ENCODE measurements at places on chromosomes 16 and 17. TPM values are rescaled to one million over a fixed set of nuclear protein-coding genes. Genes with fewer than 3 reads are reported as not detected.

DNA sequence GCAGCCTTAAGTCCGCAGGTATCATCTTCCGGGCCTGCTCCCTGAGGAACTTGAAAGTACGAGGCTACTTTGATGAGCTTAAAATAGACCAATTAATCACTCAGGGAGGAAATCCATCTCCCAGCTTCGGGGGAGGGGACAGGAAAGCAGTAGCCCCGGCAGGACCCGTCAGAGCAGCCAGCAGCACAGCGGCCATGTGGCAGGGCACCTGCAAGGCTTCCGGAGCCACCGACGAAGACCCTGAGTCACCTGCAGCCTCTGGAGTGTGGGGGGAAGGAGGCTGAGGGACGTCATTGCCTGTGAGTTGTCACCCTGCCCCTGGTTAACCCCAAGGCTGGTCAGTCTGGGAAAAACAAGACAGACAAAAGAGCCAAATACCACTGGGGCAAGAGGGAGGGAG, 4.4 kb upstream of the CYB561 start:
- DNase-seq, result peak; percentile 1

Gene NKD1
- polyA plus RNA-seq, result 5.3 TPM

Gene ITGAX
- 1.9 TPM for polyA plus RNA-seq

GRCh38 chr16:70747703-70748631, 53.0 kb downstream of the VAC14 start:
- no peak for DNase-seq

DNA sequence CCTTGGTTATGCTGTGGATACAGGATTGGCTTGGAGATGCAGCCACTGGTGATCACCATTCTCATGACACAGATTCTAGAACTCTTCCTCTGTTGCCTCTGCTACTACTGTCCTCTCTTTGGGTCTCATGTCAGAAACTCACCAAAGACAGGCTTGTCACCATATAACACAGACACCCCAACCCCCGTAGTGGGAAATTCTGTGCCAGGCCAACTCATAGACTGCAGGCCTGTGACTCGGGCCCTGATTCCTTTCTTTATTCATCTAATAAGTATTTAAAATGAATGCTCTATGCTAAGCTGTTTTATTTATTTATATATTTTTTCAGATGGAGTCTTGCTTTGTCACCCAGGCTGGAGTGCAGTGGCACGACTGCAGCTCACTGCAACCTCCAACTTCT, 9.5 kb downstream of the CYB5D2 start:
- DNase-seq, result no peak

DNA sequence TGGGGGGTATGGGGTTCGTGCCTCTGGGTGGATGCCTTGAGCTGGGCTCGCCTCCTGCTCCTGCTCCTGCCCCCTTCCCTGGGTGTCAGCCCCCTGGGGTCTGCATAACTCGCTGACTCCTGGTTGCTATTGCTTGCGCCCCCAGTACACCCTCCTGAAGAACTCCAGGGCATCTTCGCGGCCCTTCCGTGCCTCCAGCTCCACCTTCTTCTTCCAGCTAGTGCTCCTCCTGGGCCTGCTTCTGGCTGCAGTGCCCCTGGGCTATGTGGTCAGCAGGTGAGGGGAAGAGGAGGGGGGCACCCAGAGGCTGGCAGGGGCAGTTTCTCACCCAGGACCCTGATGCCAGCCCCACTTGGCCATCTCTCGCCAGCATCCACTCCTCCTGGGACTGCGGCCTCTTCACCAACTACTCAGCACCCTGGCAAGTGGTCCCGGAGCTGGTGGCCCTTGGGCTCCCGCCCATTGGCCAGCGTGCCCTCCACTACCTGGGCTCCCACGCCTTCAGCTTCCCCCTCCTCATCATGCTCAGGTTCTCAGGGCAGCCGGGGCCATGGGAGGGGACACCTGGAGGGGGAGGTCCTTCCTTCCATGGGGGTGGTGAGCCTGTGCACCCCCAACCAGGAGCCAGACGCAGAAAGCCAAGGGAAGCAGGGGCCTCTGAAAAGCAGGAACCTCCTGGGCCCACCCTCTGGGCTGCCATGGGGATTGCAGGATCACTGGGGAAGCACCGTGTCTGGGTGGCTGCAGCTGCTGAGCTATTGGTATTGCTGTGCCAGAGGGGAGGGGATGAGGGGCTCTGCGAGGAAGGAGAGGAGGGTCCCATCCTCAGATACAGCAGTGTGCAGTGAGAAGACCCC, 7.8 kb upstream of the C17orf99 start:
- DNase-seq, result no peak

DNA sequence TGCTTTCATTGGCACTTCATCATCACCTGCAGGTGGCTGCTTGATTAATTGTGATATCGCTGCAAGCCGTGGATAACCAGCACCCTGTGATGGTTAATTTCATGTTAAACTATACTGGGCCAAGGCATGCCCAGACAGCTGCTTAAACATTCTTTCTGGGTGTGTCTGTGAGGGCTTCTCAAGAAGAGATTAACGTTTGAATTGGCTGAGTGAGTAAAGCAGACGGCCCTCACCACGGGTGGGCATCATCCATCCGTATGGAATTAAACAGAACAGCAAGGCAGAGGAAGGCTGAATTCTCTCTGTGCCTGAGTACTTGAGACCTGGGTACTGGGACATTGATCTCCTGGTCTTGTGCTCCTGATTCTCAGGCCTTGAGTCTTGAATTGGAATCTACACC, 7.1 kb upstream of the ZNF213 start:
- no peak for DNase-seq

DNA sequence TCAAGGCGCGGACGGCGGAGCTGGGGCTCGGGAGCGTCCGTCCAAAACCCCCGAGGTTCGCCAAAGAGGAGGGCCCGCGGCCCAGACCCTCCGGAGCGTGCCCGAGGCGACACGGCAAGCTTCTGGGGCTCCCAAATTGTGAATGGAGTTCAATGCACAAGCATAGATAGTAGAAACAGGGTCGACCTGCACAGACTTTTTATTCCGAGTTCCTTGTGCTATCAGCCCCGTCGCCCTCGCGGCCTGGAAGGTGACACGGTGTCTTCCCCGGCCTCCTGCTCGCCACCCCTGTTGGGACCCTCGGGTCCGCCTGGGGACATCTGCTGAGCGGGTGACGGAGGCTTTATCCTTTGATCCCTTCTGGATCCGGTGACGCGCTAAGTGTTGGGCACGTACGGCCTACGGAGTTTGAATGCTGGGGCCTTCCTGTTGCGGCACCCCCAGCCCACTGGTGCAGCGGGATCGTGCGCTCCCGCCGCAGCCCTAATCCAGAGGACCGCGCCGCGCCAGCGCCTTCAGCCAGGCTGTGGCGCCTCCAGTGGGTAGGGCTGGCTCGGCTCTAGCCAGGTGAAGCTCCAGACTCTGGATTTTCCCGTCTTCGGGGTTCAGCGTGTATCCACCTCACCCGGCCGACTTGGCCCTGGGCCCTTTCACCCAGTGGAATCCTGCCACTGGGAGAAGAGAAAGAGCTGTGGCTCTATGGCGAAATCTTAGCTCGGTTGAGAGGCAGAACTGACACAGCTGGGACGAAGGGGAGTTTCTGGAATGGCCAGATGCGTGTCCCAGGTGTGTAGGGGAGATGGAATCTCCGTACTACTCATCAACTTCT, 17.0 kb upstream of the NTN1 start:
- no peak for DNase-seq

DNA sequence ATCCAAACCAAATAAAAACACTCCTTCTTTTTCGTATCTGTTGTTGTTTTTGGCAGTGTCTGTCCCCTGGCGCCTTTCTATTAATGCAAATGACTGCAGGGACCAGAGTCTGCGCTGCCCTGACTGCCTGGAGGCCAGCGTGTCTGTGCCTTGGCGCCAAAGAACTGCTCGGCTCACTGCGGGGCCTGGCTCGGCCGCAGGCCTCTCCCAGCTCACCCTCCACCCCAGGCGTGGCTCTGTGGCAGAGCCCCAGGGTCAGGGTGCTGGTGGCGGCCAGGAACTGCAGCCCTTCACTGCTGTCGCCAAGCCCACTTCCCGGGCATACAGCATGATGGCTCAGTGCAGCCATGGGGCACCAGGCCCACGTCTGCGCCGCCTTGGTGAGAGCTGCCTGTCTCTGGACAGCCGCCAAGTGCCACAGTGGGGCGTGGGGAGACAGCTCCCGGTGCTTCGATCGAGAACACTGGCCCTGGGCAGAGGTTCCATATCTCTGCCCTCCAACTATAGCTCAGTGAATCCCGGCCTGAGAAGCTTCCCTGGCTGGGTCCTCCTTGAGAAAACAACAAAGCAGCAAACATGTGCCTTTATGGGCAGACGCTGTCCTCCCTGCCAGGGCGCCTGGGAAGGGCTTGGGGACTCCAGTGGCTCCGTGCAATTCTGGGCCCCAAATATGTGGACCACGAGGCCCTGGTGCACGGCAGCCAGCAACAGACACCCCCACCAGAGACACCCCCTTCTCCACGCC, 11.1 kb downstream of the CANT1 start:
- no peak for DNase-seq

- DNase-seq, result no peak
Measured at GRCh38 chr17:4945176-4945943, 3.0 kb downstream of the PFN1 start.

GRCh38 chr17:78912082-78912481, 9.1 kb upstream of the CEP295NL start:
- DNase-seq, result no peak

GRCh38 chr17:5973410-5973809, 96.8 kb upstream of the WSCD1 start:
- DNase-seq, result no peak

DNA sequence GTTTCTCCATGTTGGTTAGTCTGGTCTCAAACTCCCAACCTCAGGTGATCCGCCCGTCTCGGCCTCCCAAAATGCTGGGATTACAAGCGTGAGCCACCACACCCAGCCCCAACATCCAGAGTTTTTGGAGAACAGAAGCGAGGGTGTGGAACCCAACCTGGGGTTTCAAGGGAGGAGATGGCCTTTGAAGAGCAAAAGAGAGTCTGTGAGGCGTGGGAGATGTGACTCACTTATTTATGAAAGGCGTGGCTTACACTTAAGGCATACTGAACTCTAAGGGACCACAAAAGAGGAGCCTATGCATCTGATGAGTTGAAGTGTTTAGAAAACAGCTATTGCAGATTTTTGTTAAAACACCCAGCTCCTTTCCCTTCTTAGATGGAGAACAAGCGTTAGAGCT, 18.9 kb downstream of the ARSG start:
- no peak for DNase-seq

Gene GOSR2
- polyA plus RNA-seq, result 103 TPM

Gene CPNE7
- polyA plus RNA-seq, result 11.7 TPM
